ENCODE measurements at places on chromosomes 2 and 18.

- DNase-seq, result no peak
Observed at GRCh38 chr18:10040287-10041011, 126.6 kb downstream of the VAPA start.

- no peak for DNase-seq
Observed at GRCh38 chr2:196696423-196697079, 57.0 kb downstream of the CCDC150 start.

- DNase-seq, result no peak
Observed at GRCh38 chr2:235543128-235543750, 49.4 kb downstream of the AGAP1 start.

GRCh38 chr2:2016651-2017311 lies 272.5 kb upstream of the PXDN start:
- no peak for DNase-seq

DNA sequence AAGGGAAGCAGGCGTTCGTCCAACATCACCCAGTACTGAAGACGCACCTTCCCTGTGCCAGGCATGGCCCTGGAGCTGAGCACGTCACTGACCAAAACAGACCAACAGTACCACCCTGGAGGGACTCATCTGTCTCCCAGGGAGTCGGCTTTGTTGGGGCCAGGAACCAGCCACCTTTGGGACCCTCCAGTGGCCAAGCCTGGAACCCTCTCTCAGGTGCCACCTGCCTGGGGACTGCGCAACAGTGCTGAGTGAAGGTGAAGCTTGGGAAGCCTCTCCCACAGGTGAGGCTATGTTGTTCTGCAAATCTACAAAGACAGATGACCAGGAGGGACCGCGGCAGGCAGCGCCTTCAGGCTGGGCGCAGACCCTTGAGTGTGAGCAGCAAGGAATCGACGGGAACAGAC lies 91.4 kb upstream of the OTOS start:
- no peak for DNase-seq

DNA sequence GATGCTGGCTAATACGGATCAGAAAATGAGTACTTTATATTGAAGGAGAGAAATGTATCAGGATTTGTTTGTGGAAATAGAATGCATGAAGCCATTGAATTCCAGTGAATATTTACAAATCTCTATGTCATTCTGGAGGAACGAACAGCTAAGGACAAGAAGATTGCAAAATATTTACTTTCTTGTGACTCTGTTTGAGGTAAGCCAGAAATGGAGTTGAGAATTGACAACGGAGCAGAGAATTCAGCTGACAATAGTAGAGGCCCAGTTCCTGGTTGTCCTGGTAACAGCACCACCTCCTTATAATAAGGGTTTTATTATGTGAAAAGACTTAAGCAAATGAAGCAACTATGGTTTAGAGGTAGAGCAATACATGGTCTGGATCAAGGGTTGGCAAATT lies 349.2 kb downstream of the ADCYAP1 start:
- no peak for DNase-seq

DNA sequence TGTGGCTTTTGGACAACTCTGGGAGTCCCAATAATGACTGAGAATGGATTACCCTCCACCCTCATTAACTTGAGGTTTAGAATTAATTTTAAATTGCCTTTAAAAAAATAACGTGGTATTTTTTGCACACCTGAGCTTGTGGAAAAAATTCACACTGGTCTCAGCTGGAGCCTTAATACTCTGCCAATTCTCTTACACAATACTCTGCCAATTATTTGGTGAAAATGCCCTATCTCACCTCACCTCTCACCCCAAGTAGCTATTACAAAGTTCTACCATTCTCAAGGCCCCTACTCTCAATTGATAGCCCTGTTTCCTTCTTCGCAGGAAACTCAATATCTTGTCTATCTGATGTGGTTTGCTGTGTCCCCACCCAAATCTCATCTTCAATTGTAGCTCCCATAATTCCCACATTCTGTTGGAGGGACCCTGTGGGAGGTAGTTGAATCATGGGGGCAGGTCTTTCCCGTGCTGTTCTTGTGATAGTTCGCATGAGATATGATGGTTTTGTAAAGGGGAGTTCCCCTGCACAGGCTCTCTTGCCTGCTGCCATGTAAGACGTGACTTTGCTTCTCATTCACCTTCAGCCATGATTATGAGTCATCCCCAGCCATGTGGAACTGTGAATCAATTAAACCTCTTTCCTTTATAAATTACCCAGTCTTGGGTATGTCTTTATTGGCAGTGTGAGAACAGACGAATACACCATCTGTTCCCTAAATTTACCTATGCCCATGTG lies 27.4 kb upstream of the C2orf69 start:
- DNase-seq, result no peak

Data from kidney (tissue), 22 donors.